ENCODE measurements at places on chromosomes 6 and 20.

GRCh38 chr6:140542863-140543262 is 1168.4 kb upstream of the CITED2 start:
- DNase-seq = no peak
- no peaks in the 10 kb centered on the region for H3K27me3 ChIP-seq
- H3K4me3 ChIP-seq = no peak overlapping the region
- H3K27ac ChIP-seq = no peak overlapping the region
- no peaks in the 10 kb centered on the region for H3K4me1 ChIP-seq

GRCh38 chr6:150395388-150396009 is 26.7 kb downstream of the IYD start:
- H3K27ac ChIP-seq = no peak overlapping the region
- peak; percentile 25 for DNase-seq
- H3K4me1 ChIP-seq = no peaks in the 10 kb centered on the region
- no peaks in the 10 kb centered on the region for H3K27me3 ChIP-seq
- no peaks in the 10 kb centered on the region for H3K36me3 ChIP-seq

DNA sequence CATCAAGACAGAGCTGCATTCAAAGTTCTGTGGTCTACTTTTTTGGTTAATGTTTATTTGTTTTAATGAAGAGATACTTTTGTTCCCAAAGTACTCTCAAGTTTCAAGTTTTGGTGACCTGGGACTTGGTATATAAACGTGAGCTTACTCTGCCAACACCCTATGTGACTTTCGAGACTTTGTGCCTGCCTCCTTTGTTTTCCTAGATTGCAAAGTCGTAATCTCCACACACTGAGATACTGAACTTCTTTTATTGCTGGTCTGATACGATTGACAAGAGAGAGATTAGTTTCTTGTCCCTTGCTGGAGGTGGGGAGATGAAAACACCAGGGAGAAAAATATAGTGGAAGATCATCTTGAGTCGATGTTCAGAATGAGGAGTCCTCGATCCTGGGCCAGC is 27.9 kb downstream of the PCNA start:
- H3K27me3 ChIP-seq = no peaks in the 10 kb centered on the region
- peaks cover 12% of the 10 kb centered on the region for H3K4me1 ChIP-seq
- H3K4me3 ChIP-seq = no peak overlapping the region
- DNase-seq = no peak

DNA sequence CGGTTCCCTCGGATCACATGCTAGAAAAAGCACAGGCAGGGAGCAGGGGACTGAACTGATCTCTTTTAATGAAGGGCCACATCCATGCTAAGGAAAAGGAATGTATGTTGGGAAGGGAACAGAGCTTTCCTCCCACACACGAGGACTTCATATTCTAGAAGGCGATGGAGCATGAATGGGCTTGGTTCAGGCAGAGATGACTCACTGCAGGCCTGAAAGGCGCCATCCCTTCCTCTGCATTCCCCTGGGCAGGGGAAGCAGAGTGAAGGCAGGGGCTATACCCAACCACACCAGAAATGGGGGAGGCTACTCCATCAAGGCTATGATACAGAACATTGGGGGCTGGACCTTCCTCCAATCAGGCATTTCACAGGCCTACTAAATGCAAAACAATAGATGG is 30.6 kb downstream of the ELMO2 start:
- no peaks in the 10 kb centered on the region for H3K27me3 ChIP-seq
- 0 out of 2 replicates have a peak, but pooled peaks cover 8% of the 10 kb centered on the region for H3K36me3 ChIP-seq
- no peak overlapping the region for H3K27ac ChIP-seq

- H3K4me1 ChIP-seq = no peaks in the 10 kb centered on the region
- no peak overlapping the region for H3K27ac ChIP-seq
- no peak for DNase-seq
- H3K4me3 ChIP-seq = no peak overlapping the region
- H3K27me3 ChIP-seq = no peaks in the 10 kb centered on the region
- peaks cover 3% of the 10 kb centered on the region for H3K36me3 ChIP-seq
Measured at GRCh38 chr20:38935967-38936407, 9.8 kb downstream of the FAM83D start.

DNA sequence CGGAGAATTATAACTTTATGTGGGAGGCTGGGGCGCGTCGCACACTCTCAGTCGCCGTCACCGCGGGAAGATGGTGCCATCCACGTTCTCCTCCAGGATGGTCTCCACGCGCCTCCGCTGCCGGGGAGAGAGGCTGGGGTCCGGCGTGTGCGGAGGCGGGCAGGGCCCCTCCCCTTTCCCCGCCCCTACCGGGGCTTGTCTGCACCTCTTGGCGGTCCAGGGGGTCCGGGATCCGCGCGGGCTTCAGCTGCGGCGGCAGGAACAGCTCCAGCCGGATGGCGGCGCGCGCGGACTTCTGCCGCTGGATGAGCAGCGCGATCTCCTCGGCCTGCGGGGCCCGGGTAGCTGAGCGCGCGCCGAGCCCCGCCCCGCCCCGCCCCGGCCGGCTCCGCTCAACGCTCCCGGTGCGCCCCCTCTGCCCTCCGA is 807 bp downstream of the LKAAEAR1 start:
- no peak overlapping the region for H3K27ac ChIP-seq
- DNase-seq = peak; percentile 68
- peaks cover 69% of the 10 kb centered on the region for H3K27me3 ChIP-seq
- H3K4me3 ChIP-seq = peak overlapping the region; percentile 48

GRCh38 chr6:137913996-137914529 is 47.0 kb downstream of the TNFAIP3 start:
- H3K4me3 ChIP-seq = no peak overlapping the region
- no peak for DNase-seq
- no peaks in the 10 kb centered on the region for H3K36me3 ChIP-seq
- peaks cover 25% of the 10 kb centered on the region for H3K4me1 ChIP-seq

DNA sequence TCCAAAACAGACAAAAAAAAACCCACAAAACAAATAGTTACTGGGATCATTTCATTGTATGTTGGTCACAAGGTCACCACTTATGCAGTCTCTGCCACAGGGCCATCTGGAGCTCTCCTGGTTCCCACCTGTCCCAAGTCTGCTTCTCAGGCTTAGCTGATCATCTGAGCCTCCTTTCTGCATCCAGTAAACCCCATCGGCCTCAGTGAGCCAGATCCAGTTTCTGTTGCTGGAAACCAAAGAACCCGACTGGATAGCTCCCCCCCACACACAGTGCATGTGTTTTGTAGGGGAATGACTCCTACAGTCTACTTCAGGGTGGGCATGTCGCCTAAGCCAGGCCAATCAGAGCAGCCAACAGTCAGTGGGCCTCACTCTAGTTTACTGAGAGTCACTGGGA is 233.3 kb downstream of the PREX1 start:
- no peak for DNase-seq
- H3K27me3 ChIP-seq = no peaks in the 10 kb centered on the region
- H3K4me1 ChIP-seq = no peaks in the 10 kb centered on the region
- H3K4me3 ChIP-seq = no peak overlapping the region
- H3K27ac ChIP-seq = no peak overlapping the region
